GM19239 (cell line): ENCODE measurements at places on chromosomes 7 and 10.

DNA sequence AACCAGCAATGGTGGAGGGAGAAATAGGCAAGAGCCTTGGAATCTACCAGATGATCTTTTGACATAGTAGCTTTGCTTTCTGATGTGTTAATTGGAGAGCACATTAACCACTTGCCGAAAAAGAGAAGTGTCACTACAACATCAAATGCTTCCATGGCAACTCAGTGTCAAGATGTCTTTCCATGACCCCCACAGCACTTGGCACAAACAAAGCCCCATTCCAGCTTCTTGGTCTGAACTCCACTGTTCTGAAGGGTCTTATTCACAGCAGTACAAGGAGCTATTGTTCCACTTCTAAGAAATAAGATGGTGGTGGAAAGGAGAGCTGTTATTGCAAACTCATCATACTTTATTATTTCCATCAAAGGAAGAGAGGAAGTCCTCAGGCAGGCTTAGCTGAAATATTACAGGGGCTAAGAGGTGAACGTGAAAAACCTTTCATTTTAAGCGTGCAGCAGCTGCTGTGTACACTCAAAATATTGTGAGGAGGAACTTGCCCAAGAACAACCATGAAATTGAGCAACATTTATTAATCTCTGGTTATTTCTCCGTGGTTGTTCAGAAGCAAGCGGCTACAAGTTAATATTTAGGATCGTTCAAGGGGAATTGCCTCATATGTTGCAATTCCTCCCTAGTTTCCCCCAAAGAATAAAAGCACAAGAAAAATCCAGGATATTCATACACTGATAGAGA lies 354.8 kb upstream of the CELF2 start:
- DNase-seq, result no peak

DNA sequence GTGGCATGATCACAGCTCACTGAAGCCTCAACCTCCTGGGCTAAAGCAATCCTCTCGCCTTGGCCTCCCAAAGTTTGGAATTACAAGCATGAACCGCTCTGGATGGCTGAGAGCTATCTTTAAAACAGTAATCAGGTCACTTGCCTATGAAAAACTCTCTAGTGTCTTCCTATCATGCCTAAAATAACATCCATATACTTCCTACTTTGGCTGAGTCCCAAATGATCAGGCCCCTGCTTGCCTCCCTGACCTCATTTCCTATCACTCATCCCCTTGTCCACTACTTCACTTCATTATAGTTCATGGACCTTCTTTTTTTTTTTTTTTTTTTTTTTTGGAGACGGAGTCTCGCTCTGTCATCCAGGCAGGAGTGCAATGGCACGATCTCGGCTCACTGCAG lies 28.0 kb downstream of the SEPTIN7 start:
- DNase-seq, result no peak

GRCh38 chr10:28822719-28823464 lies 145.6 kb downstream of the BAMBI start:
- DNase-seq, result no peak

- no peak for DNase-seq
Measured at GRCh38 chr10:12540341-12540781, 191.0 kb downstream of the CAMK1D start.

GRCh38 chr10:128859738-128860386 lies 607.2 kb upstream of the MGMT start:
- DNase-seq, result peak; percentile 12

DNA sequence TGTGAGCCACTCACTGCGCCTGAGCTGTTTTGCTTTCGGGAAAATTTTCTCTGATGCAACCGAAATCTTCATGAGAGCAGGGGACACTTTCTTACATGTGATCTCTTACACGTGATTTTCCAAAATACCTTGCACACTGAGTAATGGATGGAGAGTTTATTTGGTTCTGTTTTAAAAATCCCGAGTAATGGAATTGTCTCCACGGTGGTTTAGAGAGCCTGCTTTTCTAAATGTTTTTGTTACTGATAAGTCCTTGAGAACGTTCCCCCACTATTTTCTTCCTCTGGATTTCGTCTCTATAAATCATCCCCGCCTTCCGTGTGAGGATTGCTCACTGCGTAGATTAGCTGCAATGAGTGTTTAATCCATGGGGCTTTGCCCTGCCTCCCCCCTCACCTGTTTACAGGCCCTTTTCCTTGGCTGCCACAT lies 25.7 kb downstream of the CAMK1D start:
- DNase-seq, result no peak

DNA sequence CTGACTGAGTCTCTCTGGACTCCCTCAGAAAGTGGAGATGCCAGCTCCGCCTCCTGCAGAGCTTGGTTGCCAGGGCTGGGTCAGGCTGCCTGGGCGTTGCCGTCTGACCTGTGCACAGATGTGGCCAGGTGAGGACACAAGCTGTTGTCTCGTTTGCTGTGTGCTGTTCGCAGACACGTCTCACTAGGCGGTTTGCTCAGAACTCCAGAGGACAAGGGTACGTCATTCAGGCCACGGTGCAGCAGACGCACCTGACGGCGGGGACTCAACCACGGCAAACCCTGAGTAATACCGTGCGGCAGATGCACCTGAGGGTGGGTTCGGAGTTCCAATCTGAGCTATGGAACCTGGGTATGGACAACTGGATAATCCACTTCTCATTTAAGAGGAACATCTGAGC lies 11.7 kb downstream of the GPER1 start:
- DNase-seq, result no peak

DNA sequence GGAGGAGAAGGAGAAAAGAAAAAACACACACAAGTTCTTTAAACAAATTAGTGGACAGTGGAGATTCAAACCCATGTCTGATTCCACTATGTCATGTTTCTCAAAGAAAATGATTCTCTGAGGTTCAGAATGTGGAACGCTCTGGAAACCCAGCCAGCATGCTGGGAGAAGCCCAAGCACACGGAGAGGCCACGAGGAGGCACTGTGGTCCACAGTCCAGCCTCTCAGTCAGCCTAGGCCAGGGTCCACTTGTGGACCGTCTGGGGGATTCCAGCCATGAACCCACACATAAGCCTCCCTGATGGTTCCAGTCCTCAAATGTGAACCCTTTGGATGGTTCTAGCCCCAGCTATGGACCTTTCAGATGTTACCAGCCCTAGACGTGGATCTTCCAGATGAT lies 73.4 kb downstream of the CAV1 start:
- DNase-seq, result no peak
